ENCODE measurements at places on chromosomes 4 and X.

- no peak for DNase-seq
These were observed 64.2 kb downstream of the DCUN1D4 start for GRCh38 chr4:51907006-51907669.

DNA sequence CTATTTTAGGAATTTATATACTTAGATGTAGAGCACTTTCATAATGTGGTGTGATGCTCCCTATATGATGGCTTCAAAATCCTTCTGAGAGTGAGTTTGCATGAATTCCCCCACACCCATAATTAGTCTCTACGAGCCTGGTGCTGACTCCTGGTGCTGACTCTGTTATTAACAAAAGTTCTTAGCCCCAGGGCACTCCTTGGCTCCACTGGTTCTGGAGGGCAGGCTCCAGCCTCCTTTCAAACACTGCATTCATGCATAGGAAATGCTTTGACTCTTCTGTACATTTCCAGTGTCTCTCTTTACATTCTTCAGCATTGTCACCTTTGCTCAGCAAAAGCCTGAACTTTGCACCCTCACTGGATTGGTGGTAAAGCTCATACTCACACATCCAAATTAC lies 64.0 kb downstream of the LNX1 start:
- no peak for DNase-seq

- no peak for DNase-seq
These were observed 42.8 kb downstream of the TENM3 start for GRCh38 chr4:182286035-182286434.

DNA sequence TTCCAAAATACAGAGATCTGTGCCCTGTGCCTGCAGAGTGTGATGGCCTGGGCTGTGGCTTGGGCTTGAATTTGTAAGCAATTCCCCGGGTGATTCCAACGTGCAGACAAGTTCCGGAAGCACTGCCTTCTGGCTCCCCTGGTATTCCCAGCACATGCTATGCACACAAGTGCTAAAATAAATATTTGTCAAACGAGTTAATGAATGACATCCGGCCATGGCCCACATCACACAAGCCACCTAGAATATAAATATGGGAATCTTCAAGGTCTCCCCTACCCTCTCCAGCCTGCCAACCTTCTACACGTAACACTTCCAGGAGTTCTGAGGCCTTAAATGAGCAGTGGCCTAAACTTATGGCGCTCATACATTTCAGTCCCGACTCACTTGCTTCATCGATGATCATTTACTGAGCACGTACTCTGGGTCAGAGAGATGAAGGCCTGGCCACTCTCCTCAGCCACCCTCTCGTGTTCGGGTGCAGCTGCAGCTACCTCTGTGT lies 21.3 kb downstream of the DCTD start:
- no peak for DNase-seq

- DNase-seq, result no peak
These were observed 72.8 kb downstream of the SMIM20 start for GRCh38 chr4:25986807-25987206.

GRCh38 chr4:15945516-15945915 lies 7.0 kb upstream of the FGFBP1 start:
- DNase-seq, result no peak

DNA sequence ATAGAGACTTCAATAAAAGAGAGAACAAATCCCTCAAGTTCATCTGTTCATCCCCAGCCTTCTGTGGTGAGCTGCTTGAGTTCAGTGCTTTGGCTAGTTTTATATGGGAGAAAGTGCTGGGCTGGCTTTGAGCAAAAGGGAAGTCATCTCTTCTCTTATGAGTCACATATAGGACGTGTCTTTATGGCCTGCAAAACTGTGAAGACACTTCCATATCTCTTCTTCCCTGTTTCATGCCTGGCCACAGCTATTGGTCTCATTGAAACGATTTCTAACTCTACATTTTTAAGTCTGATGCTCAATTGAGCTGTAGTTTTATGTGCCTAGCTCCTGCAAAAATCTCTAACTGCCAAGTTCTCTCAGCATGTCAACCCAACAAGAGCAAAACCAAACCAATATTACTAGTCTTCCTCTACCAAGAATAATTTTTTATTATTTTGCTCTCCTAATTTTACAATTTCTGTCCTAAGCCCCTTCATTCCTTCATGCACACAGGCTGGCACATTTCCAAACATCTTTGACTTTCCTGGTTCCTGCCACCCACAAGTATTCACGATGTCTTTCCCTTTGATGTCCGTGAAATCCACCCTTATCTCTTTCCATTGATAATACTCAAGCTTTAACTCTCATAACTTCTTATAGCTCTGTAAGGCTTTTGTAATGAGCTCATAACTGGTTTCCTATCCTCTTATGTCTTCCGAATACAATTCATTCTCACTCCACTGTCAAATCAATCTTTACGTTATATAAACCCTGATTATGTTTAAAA lies 165.3 kb downstream of the BTC start:
- no peak for DNase-seq

DNA sequence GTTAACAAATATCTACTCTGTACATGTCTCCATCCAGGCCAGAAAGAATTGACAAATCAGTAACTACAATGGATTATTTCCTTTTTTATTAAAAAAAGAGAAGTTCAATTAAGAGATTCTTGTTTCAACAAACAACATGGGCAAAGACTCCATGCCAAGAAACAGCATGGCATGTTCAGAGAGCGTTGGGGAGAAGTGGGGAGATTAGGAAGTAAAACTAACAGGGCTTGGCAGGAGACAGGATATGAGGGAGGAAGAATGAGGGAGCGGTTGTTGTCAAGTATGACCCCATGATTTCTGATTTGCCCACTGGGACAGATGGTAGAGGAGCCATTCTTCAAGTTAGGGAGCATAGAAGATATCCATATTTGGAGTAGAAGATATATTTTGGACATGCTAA lies 128.4 kb downstream of the RNF150 start:
- DNase-seq, result no peak

- DNase-seq, result peak; percentile 30
These were observed 1.7 kb downstream of the ARAF start for GRCh38 chrX:47562615-47563243.

DNA sequence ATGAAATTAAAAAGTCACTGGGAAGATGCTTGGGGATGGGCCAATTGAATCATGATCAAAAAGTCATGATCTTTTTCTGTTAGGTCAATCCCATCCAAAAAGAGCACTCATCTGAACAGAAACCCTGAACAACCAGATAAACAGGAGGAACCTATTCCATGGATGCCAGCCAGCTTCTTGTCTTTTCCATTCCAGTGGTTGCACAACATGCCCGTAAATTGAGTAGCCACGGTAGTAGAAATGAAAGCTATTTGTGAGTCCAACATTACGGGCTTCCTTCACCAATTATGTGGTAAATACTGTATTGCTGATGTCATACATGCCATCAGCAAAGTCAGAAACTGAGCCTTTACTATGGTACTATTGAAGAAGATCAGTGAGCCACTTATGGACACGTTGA lies 982.4 kb upstream of the HS3ST1 start:
- no peak for DNase-seq

DNA sequence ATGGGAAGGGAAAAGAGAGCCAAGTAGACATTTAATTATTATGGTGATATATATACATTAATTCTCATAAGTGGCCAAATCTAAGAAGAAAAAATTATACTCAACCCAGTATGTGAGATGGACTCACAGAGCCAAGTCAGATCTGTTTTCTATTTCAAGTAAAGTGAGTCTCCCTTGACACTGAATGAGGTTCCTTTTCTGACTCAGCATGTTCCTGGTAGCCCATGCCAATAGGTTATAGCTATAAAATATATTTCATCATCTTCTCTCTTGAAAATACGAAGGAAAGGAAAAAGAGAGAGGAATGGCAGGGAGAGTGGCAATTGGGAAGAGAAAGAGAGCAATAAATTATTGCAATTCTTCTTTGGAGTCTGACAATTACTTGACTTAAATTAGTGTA lies 68.8 kb upstream of the GRIA2 start:
- no peak for DNase-seq

DNA sequence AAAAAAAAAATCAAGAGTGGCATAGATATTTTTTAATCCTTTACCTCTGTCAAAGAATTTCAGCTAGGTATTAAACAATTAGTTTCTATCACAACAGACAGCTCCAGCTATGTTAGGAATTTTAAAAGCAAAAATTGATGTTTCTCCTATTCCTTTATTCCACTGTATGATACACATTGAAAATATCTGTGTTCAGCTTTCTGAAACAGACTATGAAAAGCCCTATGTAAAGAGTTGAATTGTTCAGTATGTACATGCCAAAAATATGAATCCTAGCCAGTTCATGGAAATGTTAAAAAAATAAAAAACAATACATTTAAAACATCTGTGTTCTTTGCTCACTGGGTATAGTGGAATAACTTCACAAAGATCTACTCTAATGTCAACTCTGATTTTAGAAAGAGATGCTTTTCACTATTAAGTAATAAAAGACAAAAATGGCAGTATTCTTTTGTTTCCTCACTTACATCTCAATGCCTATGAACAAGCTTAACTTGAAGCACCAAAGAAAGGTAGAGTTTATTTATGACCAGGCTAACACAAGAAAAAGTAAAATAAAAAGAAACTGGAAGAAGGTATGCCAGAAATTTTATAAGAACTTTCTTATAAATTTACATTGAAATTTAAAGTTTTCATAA lies 32.1 kb downstream of the FBXW7 start:
- DNase-seq, result no peak

GRCh38 chr4:52864793-52865192 lies 2.7 kb downstream of the RASL11B start:
- no peak for DNase-seq

DNA sequence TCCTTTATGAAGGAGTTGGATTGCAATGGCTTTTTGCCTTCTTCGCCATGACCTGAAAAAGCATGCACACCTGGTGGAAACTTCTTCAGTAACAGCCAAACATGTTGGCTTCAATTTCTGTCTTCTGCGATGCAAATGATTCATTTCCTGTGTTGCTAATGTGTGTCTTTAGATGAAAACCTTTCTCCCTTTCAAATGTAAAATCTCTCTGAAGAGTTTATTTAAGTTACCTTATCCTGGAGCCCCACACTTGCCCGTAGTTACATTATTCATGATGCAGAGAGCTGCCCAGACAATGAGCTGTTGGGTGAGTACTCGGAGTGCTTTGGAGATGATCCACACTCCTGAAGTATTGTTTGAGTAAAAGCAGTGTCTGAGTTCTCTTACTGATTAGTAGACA lies 1100.9 kb downstream of the RPA4 start:
- DNase-seq, result no peak

- peak; percentile 12 for DNase-seq
These were observed 236.1 kb downstream of the OPHN1 start for GRCh38 chrX:68196939-68197791.

DNA sequence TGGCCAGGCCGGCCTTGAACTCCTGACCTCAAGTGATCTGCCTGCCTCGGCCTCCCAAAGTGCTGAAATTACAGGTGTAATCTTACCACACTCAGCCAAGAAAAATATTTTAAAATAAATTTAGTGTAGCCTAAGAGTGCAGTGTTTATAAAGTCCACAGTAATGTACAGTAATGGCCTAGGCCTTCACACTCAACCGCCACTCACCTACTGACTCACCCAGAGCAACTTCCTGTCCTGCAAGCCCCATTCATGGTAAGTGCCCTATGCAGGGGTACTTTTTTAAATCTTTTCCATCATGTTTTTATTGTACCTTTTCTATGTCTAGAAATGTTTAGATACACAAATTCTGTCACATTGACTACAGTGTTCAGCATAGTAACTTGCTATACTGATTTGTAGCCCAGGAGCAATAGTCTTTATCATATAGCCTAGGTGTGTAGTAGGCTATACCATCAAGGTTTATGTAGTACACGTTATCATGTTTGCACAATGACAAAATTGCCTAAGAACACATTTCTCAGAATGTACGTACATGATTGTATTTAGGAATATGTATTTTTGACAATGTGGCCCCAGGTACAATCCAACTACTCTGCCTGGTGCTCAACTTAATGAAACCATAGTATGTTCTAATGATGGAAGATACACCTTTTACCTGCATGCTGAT lies 455.2 kb downstream of the PCDH7 start:
- no peak for DNase-seq

- no peak for DNase-seq
These were observed 254.3 kb upstream of the AGA start for GRCh38 chr4:177696438-177696966.

DNA sequence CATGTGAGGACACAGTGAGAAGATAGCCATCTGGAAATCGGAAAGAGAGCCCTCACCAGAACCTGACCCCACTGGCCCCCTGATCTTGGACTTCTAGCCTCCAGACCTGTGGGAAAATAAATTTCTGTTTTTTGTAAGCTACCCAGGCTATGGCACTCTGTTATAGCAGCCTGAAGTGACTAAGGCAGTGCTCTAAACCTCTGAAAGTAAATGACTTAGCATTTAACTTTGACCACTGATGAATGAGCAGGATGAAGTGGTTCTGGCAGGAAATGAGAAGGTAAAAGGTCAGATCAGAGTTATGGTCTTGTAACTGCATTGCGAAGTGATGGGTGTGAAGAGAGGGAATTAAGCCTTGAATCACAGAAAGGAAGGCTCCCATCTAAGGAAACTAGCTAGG lies 17.0 kb downstream of the GPAT3 start:
- DNase-seq, result no peak

DNA sequence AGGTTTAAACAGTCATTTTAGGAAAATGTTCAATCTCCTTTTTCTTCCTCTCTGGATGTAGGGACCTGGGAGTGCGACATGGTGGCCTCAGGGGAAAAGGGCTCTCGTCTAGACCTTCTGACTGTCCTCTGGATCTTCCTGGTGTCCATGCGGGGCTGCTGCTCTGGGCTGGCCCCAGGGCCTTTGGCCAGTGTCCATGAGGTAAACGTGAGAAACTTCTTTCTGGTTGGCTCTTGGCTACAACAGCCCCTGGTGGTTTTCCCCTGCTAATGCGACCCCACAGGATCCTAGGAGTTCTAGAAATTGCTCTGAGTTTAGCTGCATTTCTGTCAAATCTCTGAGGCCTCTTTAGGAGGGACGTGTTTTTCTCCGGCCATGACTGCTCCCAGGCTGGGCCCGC lies 85.7 kb downstream of the MFAP3L start:
- no peak for DNase-seq

DNA sequence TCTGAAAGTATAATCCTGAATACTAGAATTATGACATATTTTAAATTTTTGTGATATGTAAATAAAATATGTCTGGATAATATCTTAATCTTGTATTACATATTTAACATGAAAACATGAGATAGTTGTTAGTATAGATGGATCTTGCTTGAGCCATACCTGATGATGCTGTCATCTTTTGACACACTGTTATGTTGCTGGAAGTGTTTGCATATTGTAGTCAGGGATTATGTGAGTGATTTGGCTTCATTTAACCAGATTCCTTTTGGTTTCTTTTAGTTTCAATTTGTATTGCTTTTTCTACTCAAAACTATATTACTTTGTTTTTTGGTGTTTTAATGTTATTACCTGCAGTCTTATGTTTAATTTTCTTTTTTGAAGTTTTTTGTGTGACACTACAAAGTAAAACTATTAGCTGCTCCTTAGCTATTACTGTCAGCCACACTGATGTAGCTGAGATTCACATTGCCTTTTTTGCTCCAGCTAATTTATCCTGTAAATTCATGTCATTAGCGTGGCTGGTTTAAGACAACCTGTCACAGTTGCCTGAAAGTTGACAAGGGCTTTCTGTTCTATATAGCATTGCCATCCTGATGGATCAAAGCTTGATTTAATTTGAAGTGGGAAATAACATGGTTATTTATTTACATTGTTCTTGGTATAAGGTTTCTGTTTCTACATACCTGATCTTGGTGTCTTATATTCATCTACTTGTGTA lies 33.7 kb downstream of the METAP1 start:
- DNase-seq, result no peak

- DNase-seq, result no peak
These were observed 13.8 kb upstream of the TMEM33 start for GRCh38 chr4:41921476-41921875.
